ENCODE measurements at places on chromosomes 3 and 15.

DNA sequence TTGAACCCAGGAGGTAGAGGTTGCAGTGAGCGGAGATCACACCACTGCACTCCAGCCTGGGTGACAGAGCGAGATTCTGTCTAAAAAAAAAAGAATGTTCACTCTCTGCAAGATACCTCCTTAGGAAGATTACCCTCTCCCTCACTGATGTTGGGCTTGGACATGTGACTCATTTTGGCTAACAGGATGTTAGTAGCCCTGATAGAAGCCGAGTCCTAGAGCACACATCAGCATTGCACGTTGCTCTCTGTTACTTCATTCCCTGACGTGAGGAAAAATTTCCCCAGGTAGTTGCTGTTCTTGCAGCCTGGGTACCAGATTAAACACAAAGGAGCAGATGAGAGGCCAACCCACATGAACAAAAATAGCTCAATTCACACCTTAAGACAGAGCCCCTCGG is 78.1 kb upstream of the PRICKLE2 start:
- no peak for DNase-seq

DNA sequence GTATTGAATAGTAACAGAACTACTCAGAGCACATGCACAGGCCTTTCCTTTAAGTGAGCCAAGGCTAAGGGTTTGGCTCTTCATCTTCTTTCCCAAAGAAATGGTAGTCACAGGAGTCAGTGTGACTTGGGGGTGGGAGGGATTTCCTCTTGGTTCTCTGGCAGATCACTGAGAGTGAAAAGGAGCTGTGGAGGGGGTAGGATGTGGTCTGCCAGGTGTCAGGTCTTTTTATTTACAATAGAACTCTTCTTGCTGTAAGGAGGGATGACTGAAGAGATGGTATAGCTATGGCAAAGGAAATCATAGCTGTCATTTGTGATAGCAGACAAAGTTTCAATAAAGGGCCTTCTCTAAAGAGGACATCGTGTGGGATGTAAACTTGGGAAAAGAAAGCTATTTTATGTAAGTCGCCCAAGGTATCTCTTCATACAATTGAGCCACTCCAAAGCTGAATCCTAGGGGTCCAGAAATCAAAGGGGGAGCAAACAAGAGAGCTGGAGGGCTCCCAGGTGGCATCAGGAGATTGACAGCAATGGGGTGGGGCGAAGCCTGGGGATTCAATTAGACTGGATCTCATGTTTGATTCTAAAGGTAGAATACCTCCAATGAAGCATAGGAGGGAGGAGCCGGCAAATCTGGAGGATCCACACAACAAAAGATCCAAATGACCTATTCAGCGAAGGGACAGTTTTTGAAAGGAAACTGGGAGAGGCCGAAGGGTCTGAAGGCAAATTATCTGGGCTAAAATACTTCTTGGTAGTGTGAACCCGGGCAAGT is 20.0 kb upstream of the CHD2 start:
- DNase-seq = peak; percentile 37

DNA sequence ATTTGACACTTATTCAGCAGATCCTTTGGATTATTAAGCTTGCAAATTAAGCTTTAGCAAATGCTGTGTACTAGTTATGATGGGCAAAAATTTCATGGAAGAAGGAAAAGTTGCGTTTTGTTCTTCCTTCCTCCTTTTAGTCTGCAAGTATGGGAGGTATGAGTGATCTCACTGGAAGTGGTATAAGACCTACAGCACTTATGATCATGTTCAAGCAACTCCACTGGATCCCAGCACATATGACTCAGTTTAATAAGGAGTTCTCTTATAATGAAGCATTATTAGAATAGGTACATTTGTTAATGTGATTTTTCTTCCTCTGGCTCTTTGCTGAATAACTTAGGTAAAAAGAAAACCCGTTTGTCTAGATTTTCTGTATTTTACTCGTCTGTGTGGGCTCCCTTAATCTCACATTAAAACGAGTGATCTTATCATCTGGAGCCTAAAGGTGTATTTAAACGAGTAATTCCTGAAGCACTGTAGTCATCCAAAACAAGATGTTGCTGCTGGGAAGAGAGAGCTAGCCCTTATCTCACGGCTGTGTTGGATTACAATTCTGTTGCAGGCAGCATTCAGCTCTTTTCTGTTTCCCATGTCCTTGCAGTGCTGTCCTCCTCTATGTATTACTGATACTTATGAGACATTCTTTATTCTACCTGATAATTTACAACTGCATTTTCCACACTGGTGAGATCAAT is 264.9 kb downstream of the GBE1 start:
- DNase-seq = no peak

DNA sequence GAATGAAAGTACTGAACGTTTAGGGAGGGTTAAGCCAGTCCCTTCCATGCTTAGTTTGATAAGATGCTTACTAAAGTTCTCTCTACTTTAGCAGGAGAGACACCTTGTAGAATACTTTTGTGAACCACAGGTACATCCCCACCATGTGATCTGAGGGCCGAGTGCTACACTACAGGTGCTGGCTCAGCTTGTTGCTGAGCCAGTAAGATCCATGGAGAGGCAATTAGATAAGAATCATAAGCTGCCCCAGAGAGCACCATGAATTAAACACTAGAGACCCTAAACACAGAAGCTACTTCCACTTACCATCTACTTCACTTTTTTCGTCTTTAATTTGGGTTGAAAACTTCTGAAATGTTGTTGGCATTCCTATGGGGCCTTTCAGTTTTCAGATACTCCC is 70.5 kb upstream of the GOLGA8B start:
- no peak for DNase-seq

All from activated CD4-positive, alpha-beta memory T cell treated with anti-CD3 and anti-CD28 coated beads for 36 hours (primary cell).